KG1 (cell line): ENCODE measurements at places on chromosomes 4 and X.

DNA sequence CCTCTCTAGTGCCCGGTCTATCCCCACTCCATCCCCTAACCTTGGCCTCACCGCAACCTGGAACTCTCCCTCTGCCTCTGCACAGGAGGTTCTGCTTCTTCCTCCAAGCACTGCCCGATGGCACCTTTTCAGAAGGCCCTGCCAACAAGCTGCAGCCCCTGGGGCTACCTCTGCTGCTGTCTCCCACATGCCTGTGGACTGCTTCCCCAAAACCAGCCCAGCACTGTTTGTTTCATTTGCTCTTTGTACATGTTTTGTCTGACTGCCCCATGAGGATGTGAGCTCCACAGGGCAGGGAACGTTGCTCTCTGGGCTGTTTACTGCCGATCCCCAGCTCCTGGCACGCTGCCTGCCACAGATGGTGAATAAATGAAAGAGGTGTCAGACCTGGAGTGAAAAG is 85.4 kb downstream of the INTS6L start:
- DNase-seq: no peak

GRCh38 chr4:59770601-59771264 is 1429.4 kb upstream of the ADGRL3 start:
- no peak for DNase-seq

DNA sequence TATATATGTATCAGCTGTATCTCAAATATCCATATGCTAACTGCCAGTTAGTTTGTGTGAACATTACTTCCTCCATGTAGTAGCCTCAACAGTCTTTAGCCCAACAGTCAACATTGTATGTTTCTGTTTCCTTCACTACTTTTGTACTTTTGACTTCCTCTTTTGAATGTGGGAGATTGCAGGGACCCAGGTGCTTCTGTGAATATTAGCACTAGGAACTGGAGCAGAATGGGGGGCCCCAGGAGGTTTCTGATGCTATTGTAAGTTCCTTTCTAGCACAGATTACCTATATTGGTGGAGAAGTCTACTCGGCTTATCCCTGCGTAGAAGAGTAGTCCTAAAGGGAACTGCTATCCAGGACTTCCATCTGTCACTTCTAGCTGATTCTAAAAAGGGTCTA is 2.3 kb downstream of the PLAC8 start:
- peak; percentile 74 for DNase-seq

GRCh38 chr4:138192113-138192512 is 50.0 kb downstream of the SLC7A11 start:
- DNase-seq: no peak
